LHCN-M2 (cell line): ENCODE measurements at places on chromosomes 1 and 21.
A peak's percentile ranks its signal among the peaks of the same experiment; 100 is the strongest.

DNA sequence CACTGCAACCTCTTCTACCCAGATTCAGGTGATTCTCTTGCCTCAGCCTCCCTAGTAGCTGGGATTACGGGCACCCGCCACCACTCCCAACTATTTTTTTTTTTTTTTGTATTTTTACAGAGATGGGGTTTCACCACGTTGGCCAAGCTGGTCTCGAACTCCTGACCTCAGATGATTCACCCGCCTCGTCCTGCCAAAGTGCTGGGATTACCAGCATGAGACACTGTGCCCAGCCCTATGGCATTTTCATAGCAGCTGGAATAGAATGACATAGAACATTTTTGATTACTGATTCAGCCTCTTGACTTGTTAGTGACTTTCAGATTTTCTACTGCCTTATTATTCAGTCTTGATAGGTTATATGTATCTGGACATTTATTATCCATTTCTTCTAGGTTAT lies 1046.2 kb downstream of the AMY1C start:
- DNase-seq = no peak

DNA sequence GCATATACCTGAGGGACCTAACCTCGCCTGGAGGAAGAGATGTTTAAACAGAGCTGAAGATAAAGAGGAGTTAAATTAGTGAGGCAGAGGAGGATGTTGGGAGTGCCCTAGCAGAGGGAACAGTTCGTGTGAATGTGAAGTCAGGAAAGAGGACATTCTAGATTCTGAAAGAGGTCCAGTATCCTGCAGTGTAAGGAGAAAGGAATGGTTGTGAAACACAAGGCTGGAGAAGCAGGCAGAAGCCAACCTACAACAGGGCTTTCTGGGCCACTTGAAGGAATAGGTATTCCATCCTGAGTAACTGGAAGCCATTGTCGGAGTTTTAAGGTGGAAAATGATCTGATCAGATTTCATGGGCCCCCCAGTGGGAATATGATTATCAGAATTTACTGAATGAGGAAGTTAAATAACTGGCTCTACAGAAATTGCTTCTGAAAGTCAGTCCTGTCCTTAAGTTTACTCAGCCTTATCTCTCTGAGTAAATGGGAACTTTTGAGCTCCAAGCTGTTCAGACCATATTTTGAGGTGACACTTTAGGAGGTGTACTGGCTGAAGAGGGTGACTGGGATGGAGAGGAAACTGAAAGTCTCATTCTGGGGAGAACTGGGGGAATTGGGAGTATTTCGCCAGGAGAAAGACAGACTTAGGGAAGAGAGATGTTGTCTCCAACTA lies 24.4 kb upstream of the FAAH start:
- DNase-seq = no peak

DNA sequence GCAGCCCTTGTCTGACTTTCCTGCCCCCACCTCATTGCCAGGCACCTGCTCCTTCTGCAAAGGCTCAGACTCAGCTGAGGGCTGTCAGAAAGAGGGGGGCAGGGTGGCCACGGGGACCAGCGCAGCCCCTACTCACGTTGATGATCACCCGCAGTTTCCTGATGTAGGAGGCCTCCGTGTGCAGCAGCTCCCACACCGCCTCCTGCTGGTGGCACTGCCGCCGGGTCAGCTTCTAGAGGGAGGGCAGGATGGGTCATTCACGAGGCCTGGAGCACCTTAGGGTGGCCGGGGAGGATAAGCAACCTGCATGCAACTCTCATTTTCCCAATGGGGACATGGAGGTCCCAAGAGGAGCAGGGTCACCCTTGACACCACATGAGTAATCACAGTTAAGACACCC lies 6.4 kb upstream of the TNFRSF25 start:
- no peak for DNase-seq

- peak; percentile 27 for DNase-seq
These were observed 139.6 kb downstream of the BRINP2 start for GRCh38 chr1:177310326-177310725.

DNA sequence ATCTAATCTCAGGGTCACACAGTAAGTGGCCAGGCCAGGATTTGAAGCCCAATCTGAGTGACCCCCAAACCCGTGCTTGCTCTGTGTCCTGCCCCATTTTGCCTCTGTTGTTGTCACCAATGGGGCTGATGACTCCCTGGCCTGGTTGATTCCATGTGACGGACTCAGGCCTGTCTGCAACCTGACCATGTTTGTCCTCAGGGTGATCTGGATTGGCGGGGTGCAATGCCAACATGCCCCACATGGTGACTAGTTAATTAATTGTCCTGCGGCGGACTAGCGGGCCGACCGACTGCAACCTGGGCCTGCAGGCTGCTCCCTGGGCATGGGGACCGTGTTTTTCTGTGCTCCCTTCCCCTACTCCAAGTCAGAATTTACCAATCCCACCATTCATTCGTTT lies 256.3 kb downstream of the MATN1 start:
- no peak for DNase-seq

GRCh38 chr21:35925497-35925896 lies 134.8 kb downstream of the SETD4 start:
- no peak for DNase-seq

GRCh38 chr21:41621513-41621912 lies 113.6 kb upstream of the TMPRSS2 start:
- DNase-seq = no peak

DNA sequence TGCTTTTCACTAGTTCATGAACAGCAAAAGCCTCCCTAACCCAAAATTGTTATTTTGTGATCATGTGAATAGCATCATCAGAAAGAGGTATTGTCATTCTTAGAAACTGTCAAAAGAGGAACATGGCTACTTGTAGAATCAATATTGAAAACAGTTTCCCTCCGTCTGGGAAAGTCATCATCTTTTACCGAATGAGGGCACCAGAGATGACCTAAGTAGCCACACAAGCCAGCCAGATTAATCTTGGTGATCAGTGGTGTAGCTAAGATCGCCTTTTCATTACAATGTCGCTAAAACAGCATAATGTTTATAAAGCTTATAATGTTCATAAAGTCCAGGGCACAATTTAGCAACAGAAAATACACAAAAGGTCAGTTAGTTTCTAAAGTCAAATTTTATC lies 136.1 kb downstream of the SIPA1L2 start:
- DNase-seq = no peak

GRCh38 chr1:185453496-185454192 lies 136.6 kb upstream of the IVNS1ABP start:
- DNase-seq = peak; percentile 38

GRCh38 chr1:200493344-200493743 lies 83.5 kb upstream of the ZNF281 start:
- DNase-seq = no peak
